ENCODE measurements at places on chromosomes 7 and 10. TPM values are rescaled to one million over a fixed set of nuclear protein-coding genes. Genes with fewer than 3 reads are reported as not detected.

CREB3L2 gene
- total RNA-seq, result 44.7 TPM

CPA2 gene
- total RNA-seq, result 0.84 TPM

PAX4 gene
- total RNA-seq, result not detected

DNA sequence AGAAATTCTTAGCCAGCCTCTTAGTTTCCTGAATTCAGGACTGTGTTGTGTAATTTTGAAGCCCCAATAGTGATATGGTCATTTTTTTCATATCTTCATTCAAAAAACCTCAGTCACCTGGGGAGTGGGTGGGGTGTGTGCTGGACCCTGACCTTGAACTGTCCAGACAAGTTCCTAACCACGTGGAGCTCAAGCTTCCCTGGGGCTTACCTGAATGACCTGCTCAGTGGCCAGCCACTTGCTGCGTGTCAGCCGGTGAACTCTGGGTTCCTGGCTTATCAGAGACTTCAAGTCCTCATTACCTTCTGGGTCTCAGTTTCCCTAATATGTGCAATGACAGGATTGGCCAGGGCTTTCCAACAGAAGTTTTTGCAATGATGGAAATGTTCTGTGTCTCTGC, 27.1 kb downstream of the MGMT start:
- H3K4me1 ChIP-seq, result no peaks in the 10 kb centered on the region
- H3K27me3 ChIP-seq, result no peaks in the 10 kb centered on the region
- H3K27ac ChIP-seq, result no peak overlapping the region
- no peak overlapping the region for H3K4me3 ChIP-seq
- H3K36me3 ChIP-seq, result no peaks in the 10 kb centered on the region
- no peak for DNase-seq

GRCh38 chr7:74583630-74584029, 73.9 kb upstream of the GTF2I start:
- H3K4me1 ChIP-seq, result peaks cover 23% of the 10 kb centered on the region
- no peak overlapping the region for H3K27ac ChIP-seq
- DNase-seq, result no peak
- H3K36me3 ChIP-seq, result no peaks in the 10 kb centered on the region

Data from K562 (cell line).